ENCODE measurements at places on chromosomes 7 and 10.

DNA sequence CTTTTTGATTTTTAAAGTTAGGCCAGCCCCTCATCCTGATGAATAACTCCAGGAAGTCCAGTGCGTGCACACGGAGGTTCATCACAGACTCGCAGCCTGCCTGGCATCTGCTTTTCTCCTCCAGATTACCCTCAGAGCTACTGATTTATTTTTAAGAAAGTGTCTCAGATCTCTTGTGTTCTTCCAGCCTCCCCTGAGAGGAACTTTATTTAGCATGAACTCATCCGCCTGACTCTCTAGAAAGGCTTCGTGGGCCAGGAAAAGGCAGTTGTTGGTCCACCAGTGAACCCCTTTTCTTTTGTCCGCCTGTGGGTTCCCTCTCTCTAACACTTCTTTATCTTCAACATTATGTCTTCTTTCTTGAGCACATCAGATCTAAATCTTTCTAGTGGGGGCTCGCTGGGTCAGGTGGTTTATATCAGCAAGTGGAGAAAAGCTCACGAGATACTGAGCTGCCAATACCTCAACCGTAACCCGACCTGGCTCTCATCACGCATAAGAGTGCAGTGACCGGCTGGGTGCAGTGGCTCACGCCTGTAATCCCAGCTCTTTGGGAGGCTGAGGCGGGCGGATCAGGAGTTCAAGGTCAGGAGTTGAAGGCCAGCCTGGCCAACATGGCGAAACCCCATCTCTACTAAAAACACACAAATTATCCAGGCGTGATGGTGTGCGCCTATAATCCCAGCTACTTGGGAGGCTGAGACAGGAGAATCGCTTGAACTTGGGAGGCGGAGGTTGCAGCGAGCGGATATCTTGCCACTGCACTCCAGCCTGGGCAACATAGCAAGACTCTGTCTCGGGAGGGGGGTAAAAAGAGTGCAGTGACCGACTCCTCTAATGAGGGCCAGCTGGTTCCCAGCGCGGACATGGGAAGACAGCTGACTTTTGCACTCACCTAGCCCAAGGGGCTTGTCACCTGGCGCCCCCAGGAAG, 162.3 kb downstream of the CCDC3 start:
- DNase-seq = no peak

- DNase-seq = no peak
Measured at GRCh38 chr10:11163780-11164550, 146.3 kb downstream of the CELF2 start.

DNA sequence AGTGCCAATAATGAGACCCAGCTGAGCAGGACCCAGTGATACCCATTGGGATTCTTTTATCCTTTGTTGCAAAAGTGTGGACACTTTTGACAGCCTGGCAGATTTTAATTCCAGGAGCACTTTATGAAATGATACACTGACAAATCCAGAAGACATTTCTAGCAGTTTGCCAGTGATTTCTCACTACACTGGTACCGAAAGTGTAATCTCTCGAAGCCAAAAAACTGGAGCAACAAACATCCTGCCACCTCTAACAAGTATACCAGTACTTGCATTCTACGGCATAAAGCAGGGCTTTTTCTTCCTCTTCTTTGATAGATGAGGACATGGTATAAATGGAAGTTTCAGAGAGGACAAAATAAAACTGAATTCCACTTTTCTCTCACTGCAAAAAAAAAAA, 28.4 kb upstream of the AKR1D1 start:
- no peak for DNase-seq

DNA sequence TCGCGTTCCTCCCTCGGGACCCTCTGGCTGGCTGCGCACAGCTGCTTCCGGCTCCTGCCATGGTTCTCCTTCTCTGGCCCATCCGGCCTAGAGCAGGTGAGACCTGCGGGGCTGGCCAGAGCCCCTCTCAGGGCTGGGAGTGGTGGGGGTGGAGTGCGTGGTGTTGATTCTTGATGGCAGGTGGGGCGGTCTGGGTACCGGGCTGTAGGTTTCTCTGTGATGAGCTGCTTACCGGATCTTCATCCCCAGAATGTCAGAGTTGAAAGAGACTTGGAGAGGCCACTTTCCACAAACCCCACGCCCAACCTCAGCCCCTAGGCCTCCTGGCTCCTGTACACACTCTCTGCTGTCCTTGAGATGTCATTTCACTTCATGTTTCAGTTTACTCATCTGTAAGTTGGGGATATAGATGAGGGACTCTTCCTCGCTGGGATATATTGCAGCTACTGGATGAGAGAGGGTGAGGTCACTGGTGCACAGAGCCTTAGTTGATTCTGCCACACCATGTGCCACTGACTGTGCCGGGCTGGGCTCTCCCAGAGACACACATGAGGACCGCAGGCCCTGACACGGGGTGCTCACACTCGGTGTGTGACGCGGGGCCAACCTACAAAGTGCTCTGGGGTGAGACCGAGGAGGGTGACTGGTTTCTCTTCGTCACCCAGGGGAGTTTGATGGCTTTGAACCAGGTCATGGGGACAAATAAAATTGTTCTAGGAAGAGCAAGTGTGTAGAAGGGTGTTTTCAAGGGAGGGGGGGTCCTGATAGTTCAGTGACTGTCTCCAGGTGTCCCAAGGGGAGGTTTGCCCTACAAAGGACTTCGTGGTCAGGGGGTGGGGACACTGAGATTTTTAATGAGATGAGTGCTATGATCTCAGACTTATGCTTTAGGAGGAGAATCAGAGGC, 29.5 kb downstream of the ZNF775 start:
- DNase-seq = no peak
